Stimulated activated CD8-positive, alpha-beta memory T cell treated with anti-CD3 and anti-CD28 coated beads, Interleukin-4, amount 100 ng/mL, for 1 hour (primary cell): ENCODE measurements at places on chromosomes 2 and 18.

- no peak for DNase-seq
Measured at GRCh38 chr2:240136671-240137292, 677 bp upstream of the COPS9 start.

DNA sequence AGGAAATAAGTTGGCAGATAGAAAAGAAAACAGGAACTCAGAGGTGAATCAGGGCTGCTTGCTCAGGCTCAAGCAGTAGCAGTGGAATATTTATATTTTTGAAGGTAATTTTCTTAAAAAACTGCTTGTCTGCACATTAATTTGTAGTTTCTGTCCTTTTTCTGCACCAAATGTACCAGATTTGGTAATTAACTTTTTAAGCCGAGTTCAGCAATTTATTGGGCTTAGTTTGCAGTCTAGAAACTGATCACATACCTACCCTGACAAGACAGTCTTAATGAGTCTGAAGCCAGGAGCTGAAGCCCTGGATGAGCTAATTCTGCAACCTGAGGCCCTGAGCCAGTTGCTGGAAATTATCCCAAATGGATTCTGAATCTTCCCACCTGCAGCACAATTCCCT, 647.0 kb downstream of the TDRD15 start:
- DNase-seq = no peak

- DNase-seq = no peak
Measured at GRCh38 chr18:78525366-78526111, 454.1 kb upstream of the SALL3 start.

DNA sequence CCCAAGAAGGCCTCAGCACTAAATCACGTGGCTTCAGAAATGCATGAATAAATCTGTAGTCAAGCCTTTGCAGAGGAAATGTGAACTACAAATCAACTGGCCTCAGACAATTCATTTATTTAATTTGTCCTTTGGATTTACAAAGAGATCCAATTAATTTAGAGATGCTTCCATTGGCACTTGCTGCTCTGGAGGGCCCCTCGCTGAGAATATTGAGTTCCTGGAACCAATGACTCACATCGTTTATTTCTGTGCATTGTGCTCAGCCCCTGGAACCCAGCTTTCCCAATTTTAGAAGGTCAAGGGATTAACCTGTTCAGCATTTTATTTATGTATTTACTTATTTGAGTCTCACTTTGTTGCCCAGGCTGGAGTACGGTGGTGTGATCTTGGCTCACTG, 47.2 kb upstream of the MGAT4A start:
- no peak for DNase-seq

- no peak for DNase-seq
Measured at GRCh38 chr2:177460973-177461585, 68.5 kb downstream of the AGPS start.

- no peak for DNase-seq
Measured at GRCh38 chr2:227407591-227408151, 19.9 kb upstream of the SCYGR1 start.

- DNase-seq = no peak
Measured at GRCh38 chr2:183025993-183026392, 12.3 kb downstream of the NCKAP1 start.

- DNase-seq = no peak
Measured at GRCh38 chr2:234081970-234082822, 31.7 kb downstream of the SPP2 start.

DNA sequence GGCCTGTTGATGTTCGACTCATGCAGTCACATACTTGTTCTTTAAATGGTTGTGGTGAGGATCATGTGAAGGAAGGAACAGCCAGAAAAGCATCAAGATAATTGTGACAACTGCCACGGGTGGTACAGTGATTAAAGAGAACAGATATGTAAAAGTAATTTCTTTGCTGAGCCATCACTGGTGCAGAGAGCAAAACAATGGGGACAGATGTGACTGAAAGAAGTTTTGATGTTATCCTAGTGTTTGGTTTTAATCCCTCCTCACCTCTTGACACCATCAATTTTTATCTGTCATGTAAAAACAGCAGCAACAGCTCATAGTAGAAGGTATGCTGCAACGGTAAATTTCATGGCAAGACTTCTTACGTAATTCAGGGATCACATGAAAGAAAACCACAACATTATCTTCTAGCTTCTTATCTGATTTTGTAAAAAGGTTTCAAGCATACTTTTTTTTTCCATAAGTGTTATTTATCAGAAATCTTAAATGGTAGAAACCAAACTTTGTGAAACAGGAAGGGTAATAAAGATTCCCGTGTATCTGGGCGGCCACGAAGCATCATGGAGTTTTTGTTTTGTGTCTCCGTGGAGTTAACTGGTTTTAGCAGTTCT, 65.2 kb downstream of the PLCL1 start:
- no peak for DNase-seq

- no peak for DNase-seq
Measured at GRCh38 chr2:180562378-180562777, 418.0 kb upstream of the UBE2E3 start.

DNA sequence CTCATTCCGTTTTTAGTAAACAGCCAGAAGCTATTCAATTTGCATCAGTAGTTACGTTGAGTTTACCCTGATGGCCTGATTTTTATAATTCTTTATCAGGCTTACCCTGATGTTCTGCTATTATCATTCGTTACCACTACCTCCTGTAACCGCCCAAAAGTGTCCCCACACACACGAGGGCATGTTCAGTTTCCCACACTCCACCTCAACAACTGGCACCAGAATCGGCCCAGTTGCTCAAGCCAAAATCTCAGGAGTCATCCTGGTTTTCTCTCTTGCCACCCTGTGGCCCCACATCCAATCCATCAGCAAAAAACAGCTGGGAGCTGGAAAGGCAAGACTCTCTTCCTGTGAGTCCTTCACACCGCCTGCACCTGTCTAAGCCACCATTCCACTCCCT, 102.9 kb upstream of the RAB6C start:
- DNase-seq = no peak
